ENCODE measurements at places on chromosomes 6 and 20.

GRCh38 chr6:154373971-154374370 lies 17.4 kb upstream of the IPCEF1 start:
- no peak for DNase-seq

- no peak for DNase-seq
Measured at GRCh38 chr6:34934516-34934915, 45.5 kb downstream of the ANKS1A start.

GRCh38 chr6:152356662-152357061 lies 280.5 kb downstream of the SYNE1 start:
- DNase-seq, result no peak

- DNase-seq, result no peak
Measured at GRCh38 chr20:17611290-17611539, 41.3 kb downstream of the DSTN start.

- DNase-seq, result no peak
Measured at GRCh38 chr6:134093007-134093573, 40.7 kb upstream of the SLC2A12 start.

GRCh38 chr20:17688965-17689364 lies 6.9 kb upstream of the RRBP1 start:
- DNase-seq, result no peak

- DNase-seq, result no peak
Measured at GRCh38 chr6:105321207-105321606, 81.7 kb downstream of the PREP start.

DNA sequence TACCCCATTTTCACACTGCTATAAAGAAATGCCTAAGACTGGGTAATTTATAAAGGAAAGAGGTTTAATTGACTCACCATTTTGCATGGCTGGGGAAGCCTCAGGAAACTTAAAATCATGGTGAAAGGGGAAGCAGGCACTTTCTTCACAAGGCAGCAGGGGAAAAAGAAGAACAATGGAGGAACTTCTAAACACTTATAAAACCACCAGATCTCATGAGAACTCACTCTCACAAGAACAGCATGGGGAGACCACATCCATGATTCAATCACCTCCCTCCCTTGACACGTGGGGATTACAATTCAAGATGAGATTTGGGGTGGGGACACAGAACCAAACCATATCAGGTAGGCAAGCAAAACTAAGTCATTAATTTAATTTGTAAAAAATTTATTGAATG lies 343.2 kb downstream of the FRK start:
- DNase-seq, result no peak

DNA sequence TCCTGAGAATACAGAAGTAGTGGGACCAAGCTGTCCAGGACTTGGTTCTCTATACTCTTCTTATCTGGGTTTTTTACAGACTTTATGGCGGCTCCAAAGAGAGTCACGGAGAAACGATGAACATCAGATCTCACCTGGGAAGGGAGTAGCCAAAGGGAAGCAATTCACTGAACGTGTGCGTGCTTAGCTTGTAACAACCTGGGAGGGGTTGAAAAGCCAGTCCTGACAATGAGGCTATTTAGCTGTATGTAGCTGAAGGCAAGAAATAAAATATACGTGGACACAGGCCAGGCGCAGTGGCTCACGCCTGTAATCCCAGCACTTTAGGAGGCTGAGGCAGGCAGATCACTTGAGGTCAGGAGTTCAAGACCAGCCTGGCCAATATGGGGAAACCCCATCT lies 18.2 kb upstream of the RBL1 start:
- no peak for DNase-seq

- no peak for DNase-seq
Measured at GRCh38 chr6:35190306-35190705, 23.4 kb upstream of the SCUBE3 start.
